Heart left ventricle (tissue), 16 donors: ENCODE measurements at places on chromosomes 5 and 9.

DNA sequence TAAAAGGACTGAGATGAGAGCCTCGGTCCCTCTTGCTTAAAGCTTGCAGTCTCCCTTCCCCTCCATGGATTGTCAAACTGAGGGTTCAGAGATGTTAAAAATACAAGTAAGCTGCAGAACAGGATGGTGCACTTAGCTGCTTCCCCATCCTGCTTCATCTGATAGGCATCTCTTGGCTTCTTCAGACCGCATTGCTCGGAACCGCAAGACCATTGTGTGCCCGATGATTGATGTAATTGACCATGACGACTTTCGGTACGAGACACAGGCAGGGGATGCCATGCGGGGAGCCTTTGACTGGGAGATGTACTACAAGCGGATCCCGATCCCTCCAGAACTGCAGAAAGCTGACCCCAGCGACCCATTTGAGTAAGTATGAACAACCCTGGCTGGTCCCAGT is 65.5 kb upstream of the SAP30L start:
- DNase-seq = no peak

- DNase-seq = peak; percentile 78
Observed at GRCh38 chr5:112921026-112921832, 798 bp downstream of the REEP5 start.

DNA sequence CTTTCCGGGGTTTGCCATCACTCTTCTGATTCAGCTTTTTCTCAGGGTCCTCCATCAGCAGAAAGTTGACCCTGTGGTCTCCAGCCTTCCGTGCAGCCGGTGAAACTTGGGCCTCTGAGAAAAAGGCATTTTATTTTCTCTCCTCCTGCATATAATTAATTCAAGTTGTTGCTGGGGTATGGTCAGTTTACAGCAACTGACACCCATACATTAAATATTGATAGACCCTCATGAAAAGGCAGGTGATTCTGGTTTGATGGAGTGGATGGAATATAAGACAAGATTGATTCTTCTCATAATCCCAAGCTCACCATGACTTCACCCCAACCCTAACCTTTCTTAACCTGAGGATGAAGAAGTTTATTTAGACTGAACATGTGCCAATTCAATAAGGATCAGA is at the start of gene GRXCR2:
Gene GRXCR2, minus strand, starts transcription at position 101 of the 400 bp plus-strand sequence. Its CDS starts 46 bp downstream, at position 55.
- no peak for DNase-seq

DNA sequence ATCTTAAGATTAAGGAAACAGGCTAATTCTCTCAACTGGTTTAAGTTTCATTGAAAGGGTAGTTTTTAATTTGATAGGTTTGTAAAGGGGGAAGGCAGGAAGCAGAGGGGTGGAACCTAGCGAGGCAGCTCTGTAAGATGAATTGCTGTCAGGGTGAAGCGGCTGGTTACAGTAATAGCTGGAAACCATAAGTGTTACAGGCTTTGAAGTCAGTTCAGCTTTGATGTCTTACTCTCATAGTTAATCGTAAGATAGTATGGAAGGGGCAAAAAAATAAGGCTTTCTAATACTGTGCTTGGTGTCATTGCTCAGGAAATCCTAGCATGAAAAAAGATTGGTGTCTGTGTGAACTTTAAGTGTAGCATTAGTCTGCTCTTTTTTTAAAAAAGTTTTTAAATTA is 20.3 kb downstream of the POU5F2 start:
- DNase-seq = no peak

GRCh38 chr5:96868603-96869371 is 7.5 kb upstream of the ERAP2 start:
- no peak for DNase-seq

DNA sequence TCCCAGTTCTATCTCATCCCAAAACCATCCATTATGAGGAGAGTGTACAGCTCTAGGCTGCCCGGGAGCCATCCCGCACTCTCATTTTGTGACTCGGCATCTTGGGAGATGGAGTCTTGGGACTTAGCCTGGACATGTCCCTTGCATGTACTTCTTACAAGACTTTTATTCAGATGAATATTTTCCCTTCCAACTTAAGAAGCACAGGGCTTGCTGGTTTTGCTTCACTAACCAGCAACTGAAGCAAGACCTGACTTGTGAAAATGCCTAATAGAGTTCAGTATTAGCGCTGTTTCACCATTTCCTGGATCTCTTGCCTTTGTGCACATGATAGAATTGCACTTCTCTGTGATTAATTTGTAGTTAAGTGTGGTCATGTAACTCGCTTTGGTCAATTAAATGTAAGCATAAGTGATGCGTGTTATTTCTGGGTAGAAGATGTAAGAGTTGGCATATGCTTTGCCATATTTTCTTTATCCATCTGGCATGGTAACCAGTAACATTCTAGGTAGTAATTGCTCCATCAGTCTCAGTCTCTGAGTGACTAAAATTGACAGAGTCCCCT is 55.8 kb downstream of the PDCD1LG2 start:
- no peak for DNase-seq

DNA sequence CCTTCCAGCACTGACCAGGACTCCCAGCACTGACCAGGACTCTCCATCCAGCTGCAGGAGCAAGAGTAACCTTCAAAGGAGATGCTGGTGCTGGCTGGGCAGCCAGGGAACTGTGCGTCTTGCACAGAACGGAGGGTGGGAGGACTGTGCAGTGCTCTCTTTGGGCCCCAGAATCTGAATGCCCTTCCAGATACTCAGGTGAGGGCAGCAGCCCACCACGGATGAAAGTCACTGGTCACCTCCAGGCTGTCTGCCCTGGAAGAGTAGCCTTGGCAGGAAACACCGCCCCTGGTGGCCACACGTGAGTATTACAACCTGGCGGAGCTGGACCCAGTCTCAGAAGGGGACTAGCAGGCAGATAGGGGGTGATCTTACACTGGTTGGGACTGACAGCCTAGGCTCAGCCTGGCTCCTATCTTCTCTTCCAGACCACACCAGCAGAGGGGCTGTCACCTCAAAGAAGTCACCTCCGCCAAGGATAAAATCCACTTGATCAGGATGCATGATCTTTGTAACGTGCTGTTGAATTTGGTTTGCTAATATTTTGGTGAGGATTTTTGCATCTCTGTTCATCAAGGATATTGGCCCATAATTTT is 4.8 kb upstream of the SARDH start:
- DNase-seq = no peak

DNA sequence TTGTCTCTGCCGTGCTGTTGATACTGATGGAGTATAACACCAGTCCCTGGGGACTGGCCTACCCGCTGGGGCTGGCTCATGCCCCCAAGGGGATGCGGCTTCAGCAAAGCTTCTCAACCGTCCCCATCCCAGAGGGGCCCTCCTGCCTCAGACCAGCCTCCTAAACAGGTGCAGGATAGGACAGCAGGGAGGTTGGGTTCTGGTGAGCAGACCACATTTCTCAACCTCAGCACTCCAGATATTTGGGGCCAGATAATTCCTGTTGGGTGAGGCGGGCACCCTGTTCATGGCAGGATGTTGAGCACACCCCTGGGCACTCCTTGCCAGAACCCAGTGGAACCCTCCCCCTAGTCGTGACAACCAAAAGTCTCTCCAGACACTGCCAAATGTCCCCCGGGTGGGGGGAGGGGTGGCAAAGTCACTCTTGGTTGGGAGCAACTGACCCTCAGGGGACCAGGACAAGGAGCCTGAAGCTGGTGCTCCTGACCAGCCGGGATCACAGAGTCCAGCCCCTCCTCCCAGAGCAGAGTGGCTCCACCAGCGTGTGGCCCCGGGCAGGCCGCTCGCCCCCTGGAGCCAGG is 107.8 kb downstream of the ZNF354C start:
- DNase-seq = peak; percentile 33

- no peak for DNase-seq
Observed at GRCh38 chr5:36751886-36752285, 124.7 kb upstream of the NIPBL start.

- DNase-seq = no peak
Observed at GRCh38 chr5:157835041-157835440, 23.9 kb downstream of the CLINT1 start.

- DNase-seq = no peak
Observed at GRCh38 chr5:151477101-151477500, 29.7 kb downstream of the SLC36A1 start.

DNA sequence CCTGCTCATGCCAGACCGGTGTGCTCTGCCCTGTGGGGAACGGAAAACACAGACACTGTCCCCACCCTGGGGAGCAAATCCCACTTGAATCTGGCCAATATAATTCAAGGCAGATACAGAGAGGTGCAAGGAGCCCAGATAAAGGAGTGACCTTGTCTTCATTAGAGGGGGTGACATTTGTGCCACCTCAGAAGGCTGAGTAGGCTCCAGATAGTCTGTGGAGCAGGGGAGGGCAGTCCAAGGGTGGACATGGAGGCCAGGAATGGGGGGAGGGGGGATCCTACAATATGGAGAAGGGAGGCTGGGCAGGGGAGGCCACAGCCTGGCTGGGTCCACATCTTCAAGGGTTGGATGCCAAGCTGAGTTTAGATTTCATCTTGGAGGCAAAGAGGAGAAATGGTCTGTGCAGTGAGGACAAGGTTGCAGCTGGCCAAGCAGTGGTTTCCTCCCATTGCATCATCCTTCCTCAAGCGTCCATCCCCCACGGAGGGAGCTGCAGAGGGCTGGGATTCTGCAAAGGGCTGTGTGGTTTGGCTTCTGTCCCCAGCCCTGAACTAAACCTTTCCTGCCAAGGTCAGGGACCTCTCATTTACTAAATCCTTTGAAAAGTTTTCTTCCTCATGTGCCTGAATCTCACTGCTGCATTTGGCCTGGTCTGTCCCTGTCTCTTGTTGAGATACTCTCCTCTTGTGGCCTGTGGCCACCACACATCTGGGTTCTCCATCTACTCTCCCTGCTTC is 60.1 kb downstream of the GALNT12 start:
- DNase-seq = peak; percentile 93

- peak; percentile 21 for DNase-seq
Observed at GRCh38 chr5:125411071-125411743, 664.8 kb upstream of the ZNF608 start.

- no peak for DNase-seq
Observed at GRCh38 chr9:137006116-137007003, 10.0 kb upstream of the CLIC3 start.

DNA sequence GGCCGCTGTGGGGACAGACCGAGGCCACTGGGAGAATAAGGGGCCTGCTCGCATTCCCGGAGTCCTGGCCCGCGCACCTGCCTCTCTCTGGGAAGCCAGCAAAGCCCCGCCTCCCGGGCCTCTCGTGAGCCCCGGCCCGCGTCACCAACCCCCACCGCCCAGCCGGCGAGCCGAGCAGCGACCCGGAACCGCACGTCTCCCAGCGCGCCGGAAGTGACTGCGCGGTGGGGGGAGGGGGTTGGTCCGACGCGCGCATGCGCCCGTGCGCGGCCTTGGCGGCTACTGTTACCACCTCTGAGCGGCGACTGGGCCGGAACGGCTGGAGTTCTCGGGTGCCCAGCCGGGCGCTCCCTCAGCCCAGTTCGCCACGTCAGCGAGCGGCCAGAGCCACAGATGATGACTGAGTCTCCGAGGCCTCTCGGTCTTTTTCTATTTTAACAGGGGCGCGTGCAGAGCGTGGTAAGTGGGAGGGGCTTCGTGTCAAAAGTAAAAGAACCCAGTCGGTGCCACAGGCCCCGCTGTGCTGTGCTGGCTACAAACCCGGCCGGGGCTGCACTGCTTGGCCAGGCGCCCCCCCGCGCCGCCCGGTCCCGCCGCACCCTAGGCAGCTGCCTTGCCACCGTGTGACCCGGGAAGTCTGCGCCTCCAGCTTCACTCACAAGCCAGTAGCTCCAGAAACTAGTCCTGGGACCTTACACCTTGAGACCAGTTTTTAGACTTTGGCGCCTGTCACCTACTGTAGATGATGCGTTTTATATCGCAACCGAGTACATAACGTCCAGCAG is at the start of gene GOLGA1:
Gene GOLGA1, minus strand, starts transcription at position 190 of the 785 bp plus-strand sequence. CDS start 2,372 bp downstream, outside the sequence.
- peak; percentile 97 for DNase-seq

DNA sequence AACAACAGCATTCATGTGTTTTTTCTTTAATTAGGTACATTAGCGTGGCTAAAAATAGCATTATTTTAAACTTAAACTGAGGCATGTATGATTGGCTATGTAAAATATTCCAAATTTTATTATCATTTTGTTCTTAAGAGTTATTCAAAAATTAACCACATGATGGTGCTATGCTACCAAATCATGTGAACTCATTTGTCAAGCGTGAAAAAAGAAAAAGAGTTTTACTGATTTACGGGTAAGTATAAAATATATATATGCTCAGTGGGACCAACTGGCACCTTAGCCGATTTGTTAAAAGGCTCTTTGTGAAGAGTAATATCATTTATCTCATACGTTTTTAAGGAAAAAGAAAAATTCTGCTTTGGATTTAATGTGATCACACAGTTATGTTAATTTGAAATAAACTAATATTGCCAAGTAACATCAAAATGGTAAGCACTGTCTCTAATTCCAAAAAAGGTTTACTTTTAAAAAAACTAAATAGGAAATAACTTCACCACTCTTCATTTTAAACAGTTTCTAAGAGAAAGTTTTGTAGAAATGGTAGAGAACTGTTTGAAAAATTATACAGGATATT is 1042.3 kb downstream of the CDH12 start:
- DNase-seq = no peak
